LoVo (cell line): ENCODE measurements at places on chromosomes 2 and 18.

DNA sequence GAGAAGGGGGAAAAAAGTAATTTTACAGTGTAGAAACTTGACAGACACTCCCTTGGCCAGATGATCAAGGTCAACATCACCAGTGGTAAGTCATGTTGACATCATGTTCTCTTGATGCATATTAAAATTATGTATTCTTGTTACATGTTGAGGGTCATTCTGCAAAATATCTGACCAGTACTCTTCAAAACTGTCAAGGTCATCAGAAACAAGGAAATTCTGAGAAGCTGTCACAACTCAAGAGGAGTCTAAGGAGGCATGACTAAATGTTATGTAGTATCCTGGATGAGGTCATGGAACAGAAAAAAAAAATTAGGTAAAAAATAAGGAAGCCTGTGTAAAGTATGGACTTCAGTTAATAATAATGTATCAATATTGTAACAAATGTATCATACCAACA lies 6.3 kb downstream of the SGPP2 start:
- DNase-seq = no peak

- DNase-seq = no peak
Observed at GRCh38 chr2:230661072-230661957, 51.3 kb upstream of the CAB39 start.

DNA sequence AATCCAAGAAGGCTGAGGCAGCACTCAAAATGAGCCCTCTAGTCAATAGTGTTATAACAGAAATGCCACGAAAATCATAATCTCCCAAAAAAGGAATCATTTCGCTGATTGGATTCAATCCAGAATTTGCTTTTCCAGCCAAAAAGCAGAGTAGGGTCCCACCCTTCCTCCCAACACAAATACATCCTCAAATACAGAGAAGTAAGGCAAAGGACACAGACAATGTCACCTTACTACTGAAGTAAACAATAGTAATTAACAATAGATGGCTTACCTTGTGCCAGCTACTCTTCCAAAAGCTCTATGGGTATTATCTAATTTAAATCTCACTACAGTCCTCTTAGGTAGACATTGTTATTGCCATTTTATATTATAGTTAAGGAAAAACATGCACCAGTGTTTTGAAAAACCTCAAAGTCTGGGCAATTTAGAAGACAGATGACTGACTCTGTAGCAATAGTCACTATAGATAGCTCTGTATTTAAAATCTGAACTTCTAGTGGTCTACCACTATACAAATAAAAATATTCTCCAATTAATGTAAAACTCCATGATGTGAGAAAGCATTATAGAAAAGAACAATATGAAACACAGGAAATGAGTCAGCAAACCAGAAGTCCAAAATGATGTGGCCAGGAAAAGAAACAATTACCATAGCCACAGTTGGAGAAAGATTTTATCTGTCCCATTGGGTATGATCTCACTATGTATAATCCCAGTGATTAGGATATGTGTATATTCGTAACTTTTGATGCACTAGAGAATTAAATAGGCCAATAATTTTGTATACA lies 305.0 kb upstream of the ERBB4 start:
- no peak for DNase-seq

DNA sequence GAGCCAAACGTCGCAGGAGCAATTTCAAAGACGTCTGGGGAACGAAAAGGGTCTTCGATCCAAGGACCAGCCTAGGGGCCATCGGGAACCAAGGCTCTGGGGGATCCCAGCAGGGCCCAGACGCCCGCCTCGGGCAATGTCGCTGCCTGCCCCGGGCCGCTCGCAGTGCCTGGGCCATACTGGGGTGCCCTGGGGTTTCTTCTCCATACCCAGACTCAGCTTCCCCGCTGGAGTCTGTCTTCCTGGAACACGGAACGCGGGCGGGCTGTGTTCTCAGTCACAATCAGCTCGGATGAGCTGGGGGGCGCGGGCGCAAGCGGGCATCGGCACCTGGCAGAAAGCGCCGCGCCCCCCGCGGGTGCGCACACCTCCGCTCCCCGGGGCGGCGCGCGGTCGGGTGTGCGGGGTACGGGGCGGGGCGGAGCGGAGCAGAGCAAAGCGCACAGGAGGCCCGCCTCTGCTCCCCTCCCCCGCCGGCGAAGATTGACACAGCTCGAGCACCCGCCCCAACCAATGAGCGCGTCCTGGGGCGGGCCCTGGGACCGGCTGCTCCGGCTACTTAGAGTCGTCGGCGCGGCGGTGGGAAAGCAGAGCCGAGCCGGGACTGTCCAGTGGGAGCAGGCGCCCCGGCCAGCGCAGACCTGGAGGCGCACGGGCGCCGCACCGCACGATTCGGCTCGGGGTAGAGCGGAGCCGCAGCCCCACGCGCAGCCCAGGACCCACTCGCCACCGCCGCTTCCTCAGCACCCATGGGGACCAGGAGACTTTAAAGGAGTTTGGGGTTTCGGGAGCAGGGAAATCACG lies at the start of gene LRATD1:
LRATD1 (plus strand) TSS at position 585 of the 804 bp plus-strand sequence. CDS start 1,263 bp downstream, outside the sequence.
- DNase-seq = peak; percentile 54
